ENCODE measurements at places on chromosomes 2 and 18.

GRCh38 chr2:232890536-232890895 lies 20.5 kb downstream of the SNORC start:
- DNase-seq = no peak

- no peak for DNase-seq
Observed at GRCh38 chr2:240024766-240025165, 376 bp downstream of the NDUFA10 start.

GRCh38 chr2:136127356-136127755 lies 9.4 kb upstream of the CXCR4 start:
- no peak for DNase-seq

DNA sequence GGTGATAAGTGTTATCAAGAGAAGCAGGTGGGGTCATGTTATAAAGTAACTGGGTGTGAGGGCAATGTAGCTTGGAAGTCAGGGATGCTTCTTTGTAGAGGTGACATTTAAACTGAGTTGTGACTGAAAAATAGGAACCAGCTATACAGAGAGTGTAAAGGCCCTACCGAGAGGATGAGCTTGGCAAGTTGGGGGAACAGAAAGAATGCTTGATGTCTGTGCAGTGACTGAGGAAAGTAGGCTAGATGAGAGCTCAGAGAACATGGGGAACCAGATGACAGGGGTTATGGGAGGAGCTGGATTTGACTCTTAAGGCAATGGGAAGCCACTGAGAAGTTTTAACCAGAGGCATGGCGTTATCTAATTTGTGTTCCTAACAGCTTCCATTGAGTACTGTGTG lies 115.3 kb downstream of the DOCK10 start:
- DNase-seq = no peak

DNA sequence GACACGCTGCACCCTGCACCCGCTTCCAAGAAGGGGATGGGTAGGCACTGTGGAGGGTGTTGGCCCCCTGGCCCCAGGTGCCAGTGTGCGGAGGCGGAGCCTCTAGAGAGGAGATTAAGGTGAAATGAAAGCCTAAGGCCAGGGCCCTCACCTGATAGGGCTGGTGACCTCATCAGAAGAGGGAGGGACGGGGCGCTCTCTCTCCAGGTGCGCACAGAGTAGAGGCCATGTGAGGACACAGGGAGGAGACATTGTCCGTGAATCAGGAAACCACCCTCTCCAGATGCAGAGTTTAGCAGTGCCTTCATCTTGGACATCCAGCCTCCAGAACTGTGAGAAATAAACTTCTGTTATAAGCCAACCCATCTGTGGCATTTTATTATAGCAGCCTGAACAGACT lies 62.3 kb downstream of the PSMG2 start:
- DNase-seq = no peak

DNA sequence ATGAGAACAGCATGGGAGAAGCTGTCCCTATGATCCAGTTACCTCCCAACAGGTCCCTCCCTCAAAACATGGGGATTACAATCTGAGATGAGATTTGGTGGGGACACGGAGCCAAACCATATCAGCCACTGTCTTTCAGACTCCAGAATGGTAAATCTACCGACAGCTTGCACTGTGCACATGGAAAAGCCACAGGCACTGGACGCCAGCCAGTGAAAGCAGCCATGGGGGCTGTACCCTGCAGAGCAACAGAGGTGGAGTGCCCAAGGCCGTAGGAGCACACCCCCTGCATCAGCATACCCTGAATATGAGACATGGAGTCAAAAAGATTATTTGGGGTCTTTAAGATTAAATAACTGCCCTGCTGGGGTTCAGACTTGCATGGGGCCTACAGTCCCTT lies 218.4 kb downstream of the PDE1A start:
- no peak for DNase-seq

DNA sequence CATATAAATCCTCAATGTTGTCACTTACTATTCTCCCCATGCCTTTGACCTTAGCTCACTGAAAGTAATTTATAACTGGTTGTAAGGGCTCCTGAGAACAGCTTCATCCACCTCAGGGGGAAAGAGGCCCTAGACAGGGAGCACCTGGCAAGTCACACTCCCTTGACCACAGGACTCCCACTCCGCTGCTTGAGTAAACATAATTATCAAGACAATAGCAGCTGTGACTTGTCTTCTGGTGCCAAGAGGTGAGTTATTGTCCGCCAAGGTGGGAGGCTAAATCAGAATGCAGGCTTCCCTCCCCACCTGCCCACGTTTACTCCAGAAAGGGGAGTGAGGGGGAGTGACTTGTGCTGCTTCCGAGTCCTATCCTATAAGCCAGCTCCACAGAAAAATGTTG lies 230.6 kb upstream of the LRATD1 start:
- no peak for DNase-seq

GRCh38 chr18:70683263-70683662 lies 394.4 kb downstream of the SOCS6 start:
- no peak for DNase-seq

DNA sequence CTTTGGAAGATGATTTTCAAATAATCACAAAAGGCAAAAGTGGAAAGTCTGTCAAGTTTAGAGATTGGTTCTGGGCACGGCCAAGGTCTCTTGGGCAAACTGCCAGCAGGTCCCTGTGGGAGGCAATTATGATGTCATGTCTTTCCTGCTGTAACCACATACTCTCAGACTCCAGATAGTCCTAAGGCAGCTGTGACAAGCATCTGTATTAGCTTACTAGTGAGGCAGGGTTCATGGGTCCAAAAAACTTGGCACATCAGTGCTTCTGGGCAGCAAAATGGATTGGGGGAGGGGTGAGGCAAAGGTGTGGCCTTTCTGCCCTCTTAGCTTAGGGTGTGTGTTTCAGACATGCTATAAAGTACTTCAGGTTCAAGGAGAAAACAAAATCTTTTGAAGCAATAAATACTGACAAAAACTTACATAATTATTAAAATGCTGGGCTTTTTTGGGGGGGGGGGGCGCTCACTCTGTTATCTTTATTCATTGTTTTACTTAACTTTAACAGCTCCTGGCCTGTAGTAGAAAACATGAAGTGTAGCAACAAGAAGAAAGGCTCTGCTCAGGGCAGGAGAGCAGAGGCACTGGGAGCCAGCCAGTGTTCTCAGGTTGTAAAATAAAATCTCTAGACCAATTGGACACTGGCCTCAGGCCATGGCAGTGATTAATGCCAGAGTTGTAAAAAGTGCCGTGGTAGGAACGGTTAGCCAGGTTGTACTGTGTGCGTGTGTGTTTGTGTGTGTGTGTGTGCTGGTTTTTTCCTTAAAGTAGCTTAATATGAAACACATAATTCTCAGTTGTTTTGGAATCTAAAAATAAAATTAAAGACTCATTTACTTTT lies 14.3 kb upstream of the TANC1 start:
- DNase-seq = no peak

DNA sequence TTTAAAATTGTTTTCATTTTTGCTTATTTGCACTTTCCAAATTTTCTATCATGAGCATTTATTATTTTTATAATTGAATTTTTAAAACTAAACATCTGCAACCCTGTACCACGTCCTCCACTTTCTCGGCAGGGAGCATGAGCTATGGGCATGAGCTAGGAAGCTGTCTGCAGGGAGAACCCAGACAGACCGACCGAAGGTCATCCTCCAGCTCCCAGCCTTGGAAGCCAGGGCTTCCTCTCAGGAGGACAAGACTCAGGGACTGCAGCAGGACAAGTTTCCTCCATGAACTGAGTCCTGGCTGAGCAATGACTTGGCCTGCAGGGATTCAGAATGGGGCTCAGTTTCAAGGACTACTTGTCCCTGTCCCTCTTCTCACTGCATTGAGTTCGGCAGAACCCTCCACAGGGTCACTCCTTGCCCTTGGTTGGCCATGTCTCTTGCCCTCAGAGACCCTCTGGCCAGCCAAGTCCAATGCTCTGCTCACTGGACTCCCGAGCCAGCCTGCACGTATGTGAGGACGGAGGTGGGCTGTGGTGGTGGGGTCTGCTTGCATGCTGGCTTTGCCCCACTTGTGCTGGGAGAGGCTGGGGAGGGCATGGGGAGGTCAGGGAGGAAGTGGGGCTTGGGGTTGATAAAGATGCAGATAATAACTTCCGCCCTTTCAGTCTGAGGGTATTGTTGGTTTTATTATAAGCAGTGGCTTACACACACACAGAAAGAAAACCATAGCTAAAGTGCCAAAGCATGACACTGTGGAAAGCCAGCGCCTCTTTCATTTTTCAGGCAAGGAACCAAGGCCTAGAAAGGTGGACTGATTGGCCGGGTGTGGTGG lies 6.6 kb downstream of the NMUR1 start:
- no peak for DNase-seq

- no peak for DNase-seq
Observed at GRCh38 chr2:122590524-122590923, 835.1 kb downstream of the TSN start.

GRCh38 chr2:239274391-239275043 lies 126.3 kb downstream of the HDAC4 start:
- DNase-seq = no peak

DNA sequence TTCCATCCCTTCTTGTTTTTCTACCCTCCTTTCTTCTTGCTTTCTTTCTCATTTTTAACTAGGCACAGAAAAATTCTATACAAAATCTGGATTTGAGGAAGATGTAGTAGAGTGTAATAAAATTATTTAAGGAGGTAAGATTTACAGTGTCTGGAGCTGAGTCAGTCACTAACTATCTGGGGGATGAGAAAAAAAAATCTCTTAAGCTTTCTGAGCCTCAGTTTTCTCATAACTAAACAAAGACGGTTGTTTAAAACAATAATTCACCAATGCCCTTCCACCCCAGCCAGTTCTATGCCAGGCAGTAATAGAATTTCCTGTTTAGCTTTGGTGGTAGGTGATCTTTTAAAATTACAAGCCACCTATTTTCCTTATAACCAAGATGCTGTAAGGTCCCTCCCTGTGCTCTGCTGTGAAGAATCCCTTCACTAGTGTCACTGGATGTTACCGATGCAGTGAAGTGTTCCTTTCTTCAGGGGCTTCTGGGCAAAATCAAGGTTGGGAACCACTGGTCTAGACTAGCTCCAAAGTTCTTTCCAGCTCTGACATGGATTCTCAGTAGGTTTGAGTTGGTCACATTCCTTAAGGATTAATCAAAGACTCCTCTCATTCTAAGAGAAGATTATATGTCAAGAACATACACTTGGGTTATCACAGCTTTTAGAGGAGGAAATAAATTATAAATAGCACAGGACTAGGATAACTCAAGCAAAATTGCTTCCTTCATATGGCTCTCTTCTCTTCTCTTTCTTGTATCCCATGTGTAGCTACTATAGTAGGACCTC lies 289.0 kb downstream of the CDH2 start:
- DNase-seq = no peak

GRCh38 chr18:36451454-36452251 lies 154.1 kb downstream of the FHOD3 start:
- no peak for DNase-seq

- DNase-seq = no peak
Observed at GRCh38 chr2:215032153-215032552, 106.3 kb downstream of the ABCA12 start.

DNA sequence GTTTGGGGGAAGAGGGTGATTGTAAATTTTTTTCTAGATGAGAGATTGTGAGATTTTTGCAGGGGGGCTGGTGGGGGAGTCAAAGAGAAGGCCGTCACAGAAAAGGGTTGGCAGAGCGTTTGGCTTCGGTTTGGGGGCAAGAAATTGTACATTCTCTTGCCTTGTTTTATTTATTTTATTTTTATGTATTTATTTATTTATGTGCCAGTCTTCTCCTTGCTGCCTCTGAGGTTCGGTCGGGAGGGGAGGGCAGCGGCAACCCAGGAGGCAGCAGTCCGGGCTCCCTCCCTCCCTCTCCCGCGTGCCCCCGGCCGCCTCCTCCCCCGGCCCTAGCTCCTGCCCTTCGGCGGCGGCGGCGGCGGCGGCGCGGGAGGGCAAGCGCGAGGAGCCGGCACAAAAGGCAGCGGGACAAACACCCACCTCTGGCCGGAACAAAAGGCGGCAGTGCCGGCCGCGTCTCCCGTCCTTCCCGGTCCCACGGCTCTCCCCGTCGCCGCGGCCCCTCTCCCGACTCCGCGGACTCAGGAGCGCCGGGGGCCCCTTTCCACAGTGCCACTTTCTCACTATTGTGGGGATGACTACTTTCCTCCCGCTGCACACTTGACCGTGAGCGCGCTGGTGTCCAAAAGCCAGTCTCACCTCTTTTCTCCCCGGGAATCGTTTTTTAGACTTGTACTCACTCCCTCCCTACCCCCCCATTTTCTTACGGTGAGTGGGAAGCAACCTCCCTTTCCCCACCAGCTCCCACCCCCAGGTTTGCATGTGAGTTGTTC lies 1.2 kb downstream of the BCL11A start:
- DNase-seq = no peak

- DNase-seq = no peak
Observed at GRCh38 chr2:174286172-174286571, 37.8 kb upstream of the OLA1 start.

- no peak for DNase-seq
Observed at GRCh38 chr2:223700221-223700620, 98.1 kb upstream of the SCG2 start.

DNA sequence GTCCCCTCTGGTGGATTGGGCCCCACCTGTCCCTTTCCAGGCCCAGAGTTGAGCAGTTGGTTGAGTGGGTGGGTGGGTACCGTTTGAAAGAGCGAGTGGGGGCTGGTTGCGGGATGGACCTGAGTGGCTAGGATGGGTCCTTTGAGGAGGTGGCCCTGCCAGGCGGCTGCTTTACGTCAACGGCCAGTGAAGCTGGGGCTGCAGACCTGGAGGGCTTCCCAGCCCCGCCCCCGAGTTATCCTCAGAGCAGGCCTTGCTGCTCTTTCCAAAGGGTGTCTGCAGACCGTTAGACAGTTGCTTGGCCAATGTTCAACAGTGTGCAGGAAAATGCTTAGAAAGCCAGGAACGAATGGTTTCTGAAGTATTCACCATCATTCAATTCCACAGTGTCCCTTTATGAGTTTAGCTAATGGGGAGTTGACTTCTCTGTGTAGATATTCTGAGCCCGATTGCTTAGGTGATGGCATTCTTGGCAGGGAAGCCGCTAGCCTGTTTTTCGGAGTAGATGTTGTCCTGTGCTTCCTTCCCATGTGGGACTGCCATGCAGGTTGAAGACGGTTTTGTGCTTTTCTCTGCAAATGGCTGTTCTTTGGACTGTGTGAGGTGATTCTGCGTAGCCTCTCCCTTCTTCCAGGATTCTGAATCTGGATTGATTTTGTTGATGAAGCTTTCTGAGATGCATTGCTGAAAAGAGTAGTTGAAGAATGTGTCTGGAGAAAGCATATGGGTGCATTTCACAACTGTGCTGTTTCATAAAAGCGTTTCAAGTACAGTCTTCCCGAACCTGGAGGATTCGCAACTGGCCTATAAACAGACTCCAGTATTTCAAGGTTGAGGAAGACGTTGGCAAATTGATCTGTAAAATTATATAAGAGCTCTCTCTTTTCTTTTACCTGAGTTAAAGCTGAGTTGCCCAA lies 45.8 kb downstream of the LDLRAD4 start:
- DNase-seq = no peak

DNA sequence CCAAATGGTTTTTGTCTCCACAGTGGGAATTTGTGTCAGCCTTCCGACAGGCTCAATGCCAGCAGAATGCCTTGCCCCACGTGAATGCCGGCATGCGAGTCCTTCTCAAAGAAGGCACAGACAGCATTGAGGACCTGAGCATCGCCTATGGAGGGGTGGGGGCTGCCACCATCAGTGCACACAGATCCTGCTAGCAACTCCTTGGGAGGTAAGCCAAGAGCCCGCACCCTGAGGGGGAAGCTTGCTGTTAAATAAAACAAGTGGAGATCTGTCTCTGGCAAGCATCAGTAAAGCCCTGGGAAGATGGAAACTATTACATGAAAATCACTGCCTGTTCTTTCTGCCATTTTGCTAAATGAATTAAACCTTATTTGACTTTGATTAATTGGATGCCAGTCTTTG lies 67.5 kb upstream of the BZW1 start:
- DNase-seq = no peak
